ENCODE measurements at places on chromosomes 11 and 22.

- ATAC-seq, result no peak
Measured at GRCh38 chr11:65489035-65489705, 9.7 kb upstream of the MALAT1 start.

- ATAC-seq, result peak; percentile 67
Measured at GRCh38 chr11:62880231-62880802, 379 bp upstream of the SLC3A2 start.

- ATAC-seq, result peak; percentile 62
Measured at GRCh38 chr11:111399187-111400031, 20.3 kb upstream of the POU2AF1 start.

DNA sequence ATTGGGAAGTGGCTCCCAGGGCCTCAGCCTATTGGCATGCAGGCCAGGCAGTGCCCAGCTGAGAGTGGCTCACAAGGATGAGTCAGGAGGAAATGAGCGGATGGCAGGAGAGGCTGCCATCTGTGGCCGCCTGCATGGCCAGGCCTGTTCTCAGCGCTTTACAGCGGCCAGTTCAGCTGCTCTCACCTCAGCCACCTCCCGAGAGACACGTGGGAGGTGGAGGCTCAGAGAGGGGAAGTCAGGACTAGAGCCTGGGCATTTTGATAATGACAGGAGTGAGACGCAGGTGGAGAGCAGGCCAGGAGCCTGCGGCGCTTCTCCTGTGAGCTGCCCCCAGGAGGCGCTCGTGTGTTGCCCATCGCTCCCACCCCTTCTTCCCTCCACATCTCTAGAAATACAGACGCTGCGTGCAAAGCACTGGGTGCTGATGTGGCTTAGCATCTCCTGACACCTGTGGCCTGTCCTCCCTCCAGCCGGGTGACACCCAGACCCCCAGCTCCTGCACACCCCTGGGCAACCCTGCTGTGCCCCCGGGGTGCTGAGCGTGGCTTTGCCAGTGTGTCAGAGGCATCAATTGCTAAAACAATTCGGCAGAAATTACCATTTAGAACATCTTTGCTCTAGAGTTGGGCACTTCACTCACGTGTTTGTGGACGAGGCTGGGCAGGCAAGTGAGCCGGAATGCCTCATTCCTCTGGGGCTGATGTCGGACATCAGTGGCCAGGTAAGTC lies 21.4 kb upstream of the PANX2 start:
- ATAC-seq, result peak; percentile 90

DNA sequence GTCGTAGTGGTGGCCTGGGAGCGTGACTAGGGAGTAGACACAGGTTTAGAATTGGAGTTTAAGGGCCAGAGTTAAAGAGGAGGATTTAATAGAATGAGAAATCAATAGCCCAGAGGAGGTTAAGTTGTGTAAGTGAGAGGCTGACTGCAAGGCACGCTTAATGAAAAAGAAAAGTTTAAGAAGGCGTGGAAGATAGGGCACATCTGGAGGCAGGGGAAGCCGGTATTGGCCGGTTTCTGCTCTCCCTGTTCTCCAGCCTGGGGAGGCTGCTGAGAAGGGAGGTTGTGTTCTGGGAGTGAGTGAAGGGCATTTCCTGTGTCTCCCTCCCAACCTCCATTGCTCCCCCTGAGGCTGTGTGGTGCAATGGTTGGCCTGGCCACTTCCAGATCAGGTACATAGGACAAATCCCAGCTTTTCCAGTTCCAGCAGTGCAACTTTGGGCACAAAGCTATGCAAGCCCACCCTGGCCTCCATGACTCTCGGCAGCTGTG lies 6.3 kb downstream of the GRIK4 start:
- ATAC-seq, result no peak

DNA sequence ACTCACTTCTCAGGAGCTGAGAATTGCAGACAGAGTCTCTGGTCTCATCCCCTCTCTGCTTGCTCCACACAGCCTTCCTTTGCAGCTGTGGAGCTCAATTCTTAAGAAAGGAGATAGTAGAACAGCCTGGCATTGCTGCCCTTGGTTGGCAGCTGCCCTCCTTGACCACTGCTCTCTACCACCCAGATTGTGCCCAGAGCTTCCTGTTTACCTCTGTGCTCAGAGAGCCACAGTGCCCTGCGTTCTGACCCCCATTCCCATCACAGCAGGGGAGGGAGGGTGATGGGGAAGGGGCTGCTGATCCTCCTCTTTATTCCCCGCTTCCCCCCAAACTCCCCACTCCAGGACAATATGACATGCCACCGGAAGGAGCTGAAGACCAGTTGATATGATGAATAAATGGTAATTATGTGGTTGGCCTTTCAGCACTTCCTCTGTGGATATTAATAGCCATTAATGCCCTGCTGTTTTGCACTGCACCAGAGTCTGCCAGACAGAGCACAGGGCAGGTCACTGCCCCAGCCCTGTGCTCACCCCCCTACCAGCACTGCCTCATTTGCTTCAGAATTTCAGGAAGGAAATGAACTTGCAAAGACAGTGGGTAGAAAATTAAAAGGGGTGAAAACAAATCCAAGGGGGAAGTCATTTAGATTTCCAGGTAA lies 426.8 kb upstream of the CADM1 start:
- peak; percentile 75 for ATAC-seq

DNA sequence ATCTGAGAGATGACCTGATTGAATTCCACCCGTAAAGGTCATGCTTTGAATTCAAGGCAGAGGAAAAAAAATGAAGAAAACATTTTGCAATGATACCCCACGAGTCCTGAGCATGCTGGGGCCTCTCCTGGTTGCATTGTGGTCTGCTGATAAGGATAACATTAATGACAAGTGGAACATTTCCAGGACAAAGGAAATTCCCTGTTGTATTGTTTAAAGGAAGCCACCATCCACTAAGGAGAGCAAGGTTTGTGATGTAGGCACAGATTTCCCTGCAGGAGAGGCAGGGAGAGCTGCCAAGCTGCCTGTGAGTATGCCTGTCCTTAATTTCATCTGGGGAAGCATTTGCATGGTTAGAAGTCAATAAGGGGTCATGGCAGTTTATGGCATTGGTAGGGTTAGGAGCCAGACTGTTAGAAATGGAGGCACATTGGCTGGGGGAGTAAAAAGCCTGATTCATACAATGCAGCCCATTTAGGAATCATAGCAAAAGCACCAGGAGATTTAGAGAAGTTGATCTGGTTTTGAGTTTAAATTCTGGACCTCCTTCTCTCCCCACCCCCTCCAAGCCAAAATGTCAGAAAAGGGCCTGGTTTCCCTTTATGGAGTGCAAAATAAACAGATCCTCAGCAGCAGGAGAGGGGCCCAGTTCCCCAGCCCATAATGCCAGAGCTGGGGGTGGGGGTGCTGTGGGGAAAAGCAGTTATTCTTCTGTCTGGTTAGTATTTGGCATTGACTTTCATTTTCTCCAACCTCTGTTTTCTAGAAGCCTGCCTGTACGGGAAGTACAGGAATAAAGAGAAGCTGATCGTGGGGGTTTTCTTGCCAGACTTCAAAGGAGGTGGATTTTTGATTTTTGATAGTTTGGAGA lies 22.1 kb downstream of the FLI1 start:
- no peak for ATAC-seq

DNA sequence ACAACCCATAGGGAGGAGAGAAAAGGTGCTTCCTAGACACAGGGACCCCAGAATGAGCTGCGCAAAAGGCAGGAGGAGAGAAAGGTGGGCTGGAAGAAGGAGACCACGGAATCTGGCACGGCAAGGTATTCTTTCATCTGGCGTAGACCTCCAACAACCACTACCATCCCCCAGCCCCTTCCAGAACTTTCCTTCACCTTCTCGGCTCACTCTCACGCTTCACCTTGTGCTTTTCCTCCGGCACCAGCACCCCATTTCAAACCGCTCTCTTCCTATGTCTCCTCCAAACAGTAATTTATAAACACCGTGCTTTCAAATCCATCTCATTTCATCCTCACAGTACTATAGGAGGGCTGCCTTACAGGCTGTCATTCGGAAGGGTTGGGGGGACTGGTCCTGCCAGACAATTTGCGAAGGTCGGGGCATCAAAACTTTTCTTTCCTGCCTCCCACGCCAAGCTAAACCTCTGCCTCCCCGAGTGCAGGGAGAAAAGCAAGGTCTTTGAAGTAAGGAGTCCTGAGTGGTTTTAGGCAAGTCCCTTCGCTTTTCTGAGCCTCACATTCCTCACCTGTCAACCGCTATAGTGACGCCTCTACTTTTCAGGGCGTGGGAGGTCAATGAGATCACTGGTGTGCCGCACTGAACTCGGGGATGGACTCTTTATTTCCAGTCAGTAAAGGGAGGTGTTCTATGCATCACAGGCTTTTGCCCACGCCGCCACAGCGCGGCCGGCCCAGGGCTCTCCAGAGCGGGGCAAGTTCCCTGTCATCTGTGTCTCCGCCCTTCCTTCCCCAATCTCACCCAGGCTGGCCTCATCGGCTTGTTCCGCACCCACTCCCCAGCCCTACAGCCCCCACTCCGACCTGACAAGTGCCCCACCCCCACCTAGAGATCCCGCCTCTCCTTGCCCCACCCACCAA lies 800 bp downstream of the KCTD21 start:
- peak; percentile 71 for ATAC-seq

GRCh38 chr11:110126936-110127335 lies 33.7 kb downstream of the ZC3H12C start:
- no peak for ATAC-seq

GRCh38 chr11:8204025-8204424 lies 35.2 kb upstream of the RIC3 start:
- no peak for ATAC-seq

DNA sequence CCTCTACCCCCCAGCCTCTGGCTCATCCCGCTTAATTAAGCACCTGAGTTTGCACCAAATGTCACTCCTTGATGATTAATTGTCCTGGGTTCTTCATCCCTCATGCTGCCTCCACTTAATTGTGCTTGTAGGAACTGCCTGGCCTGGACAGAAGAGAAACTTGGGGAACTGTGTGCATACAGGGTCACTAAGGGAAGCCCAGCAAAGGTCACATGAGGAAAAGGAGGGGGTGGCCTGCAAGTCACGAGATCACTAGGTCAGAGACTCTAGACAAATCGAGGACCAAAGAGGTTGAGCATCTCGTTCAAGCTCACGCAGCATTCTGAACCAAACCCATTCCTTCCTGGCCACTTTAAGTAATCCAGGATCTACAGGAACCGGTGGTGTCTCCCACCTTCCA lies 75.8 kb downstream of the PDE2A start:
- no peak for ATAC-seq

GRCh38 chr11:93532281-93532789 lies 10.9 kb downstream of the SMCO4 start:
- ATAC-seq, result no peak

GRCh38 chr22:37514526-37515051 lies 4.6 kb downstream of the CARD10 start:
- no peak for ATAC-seq

GRCh38 chr22:49923445-49923844 lies 5.0 kb downstream of the CRELD2 start:
- ATAC-seq, result no peak

DNA sequence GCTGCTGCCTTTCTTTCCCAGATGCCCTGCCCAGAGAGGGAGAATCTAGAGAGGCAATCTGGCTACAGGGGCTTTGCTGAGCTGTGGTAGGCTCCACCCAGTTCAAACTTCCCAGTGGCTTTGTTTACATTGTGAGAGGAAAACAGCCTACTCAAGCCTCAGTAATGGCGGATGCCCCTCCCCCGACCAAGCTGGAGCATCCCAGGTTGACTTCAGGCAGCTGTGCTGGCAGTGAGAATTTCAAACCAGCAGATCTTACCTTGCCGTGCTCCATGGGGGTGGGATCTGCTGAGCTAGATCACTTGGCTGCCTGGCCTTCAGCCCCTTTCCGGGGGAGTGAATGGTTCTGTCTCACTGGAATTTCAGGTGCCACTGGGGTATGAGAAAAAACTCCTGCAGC lies 12.2 kb downstream of the BDNF start:
- ATAC-seq, result no peak

DNA sequence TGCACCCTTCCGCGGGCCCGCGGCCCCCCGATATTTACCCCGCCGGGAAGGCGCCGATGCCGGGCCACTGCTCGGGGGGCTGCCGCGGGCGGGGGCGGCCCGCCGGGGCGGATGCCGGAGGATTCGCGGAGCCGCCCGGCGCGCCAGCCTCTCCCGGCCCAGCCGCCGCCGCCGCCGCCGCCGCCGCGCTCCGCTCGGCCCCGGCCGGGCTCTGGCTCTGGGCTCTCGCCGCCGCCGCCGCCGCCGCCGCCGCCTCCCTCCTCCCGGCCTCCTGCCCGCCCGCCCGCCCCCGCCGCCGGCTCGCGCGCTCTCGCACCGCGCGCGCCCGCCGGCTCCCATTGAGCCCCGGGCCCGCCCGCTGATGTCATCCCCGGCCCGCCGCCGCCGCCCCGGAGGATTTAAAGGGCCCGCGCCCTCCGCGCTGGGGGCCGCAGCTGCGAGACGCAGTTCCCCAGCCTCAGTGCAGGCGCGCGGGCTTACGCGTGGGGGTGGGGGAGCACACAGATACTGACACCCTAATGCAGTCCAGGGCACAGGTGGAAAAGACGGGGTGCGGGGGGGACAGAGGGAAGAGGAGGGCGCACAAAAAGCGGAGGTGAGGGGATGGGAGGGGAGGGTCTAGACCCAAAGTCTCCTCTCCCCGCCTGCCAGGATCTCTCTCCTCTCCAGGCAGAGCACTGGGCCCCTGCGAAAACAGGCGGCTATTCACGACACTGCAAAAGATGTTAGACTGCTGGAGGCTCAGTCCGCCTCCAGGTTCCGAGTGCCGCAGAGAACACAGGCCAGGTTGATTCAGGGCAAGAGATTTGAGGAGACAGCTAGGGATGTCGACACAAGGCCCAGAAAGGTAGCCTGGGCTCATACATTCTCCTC lies at the start of gene CSNK1E:
Gene CSNK1E (minus strand): TSS at position 312 of the 873 bp plus-strand sequence. CDS start 3,276 bp downstream, outside the sequence.
- ATAC-seq, result peak; percentile 76

DNA sequence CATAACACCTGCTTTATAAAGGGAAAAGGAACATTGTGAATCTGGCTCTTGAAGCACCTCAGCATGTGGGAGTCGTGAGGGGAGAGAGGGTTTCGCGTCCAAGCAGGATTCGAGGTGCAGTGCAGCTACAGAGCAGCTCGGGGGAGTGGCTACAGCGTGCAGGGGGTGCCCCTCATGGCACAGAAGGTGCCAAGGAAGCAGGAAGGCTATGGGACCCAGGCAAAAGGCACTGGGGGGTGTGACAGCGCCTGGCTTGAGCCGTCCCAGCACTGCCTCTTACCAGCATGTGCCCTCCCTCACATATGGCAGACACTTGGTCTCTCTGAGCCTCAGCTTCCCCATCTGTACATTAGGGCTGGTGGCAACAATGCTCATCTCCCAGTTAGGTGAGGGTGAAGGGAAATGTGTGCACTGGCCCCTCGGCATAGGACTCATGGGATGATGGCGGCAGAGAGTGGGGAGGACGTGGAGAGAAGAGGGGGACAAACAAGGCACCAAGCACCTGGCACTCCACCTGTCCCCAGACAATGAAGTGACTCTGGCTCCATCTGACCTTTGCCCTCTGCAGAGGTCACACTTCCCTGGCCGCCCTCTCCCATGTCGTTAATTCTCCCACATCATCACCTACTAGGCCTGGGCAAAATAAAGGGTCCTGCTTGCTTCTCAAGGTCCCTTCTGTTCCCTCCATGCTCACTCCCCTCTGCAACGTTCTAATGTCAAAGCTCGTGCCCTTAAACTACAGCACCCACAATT lies 10.4 kb downstream of the TNKS1BP1 start:
- no peak for ATAC-seq

DNA sequence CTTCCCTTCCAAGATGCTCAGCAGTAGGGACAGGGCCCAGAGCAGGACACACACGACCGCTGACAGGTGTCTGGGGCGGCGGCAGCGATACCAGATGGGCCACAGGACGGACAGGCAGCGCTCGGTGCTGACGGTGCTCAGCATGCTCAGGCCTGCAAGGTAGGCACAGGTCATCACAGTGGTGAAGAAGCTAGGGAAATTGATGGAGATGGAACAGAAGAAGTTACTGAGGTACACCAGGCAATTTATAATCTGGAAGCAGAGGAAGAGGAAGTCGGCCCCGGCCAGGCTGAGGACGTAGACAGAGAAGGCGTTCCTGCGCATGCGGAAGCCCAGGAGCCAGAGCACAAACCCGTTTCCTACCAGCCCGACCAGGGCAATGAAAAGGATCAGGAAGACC lies 4.6 kb downstream of the MRGPRX2 start:
- ATAC-seq, result peak; percentile 4

Data from stimulated activated memory B cell treated with anti-CD40 and anti-IgM and Interleukin-4, amounts not matched to agents 10 μg/mL and 1 μg/mL and 100 μg/mL, for 72 hours (primary cell).